A549 (cell line): ENCODE measurements at places on chromosomes 3 and 15. TPM values are rescaled to one million over a fixed set of nuclear protein-coding genes. Genes with fewer than 3 reads are reported as not detected.

GRCh38 chr3:23003733-23004046, 199.4 kb upstream of the UBE2E2 start:
- DNase-seq: no peak

GRCh38 chr15:63938486-63939061, 104.8 kb upstream of the HERC1 start:
- DNase-seq: no peak

DNA sequence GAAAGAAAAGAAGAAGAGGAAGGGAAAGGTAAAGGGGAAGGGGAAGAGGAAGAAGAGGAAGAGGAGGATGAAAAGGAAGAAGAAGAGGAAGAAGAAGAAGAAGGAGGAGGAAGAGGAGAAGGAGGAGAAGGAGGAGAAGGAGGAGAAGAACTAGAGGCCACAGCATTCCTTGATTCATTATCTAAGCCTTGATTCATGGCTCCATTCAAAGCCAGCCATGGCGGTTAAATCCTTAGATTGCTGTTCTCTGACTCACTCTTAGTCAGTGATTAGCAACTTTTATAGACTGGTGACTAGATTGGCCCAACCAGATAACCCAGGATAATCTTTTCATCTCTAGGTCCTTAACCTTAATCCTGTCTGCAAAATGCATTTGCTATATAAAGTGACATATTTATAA, 47.6 kb downstream of the OSTN start:
- peak; percentile 31 for DNase-seq

The TMEM108 gene
- polyA plus RNA-seq: not detected in 3 replicates

The PPP2R3A gene
- polyA plus RNA-seq: 1.9 to 2.2 TPM (median 2.0 TPM) in 3 replicates

The NEK11 gene
- polyA plus RNA-seq: 5.7 to 6.3 TPM (median 5.8 TPM) in 3 replicates
